ENCODE measurements at places on chromosomes 11 and 22.

GRCh38 chr11:8639655-8640054 lies 42.8 kb downstream of the TRIM66 start:
- no peak for DNase-seq

DNA sequence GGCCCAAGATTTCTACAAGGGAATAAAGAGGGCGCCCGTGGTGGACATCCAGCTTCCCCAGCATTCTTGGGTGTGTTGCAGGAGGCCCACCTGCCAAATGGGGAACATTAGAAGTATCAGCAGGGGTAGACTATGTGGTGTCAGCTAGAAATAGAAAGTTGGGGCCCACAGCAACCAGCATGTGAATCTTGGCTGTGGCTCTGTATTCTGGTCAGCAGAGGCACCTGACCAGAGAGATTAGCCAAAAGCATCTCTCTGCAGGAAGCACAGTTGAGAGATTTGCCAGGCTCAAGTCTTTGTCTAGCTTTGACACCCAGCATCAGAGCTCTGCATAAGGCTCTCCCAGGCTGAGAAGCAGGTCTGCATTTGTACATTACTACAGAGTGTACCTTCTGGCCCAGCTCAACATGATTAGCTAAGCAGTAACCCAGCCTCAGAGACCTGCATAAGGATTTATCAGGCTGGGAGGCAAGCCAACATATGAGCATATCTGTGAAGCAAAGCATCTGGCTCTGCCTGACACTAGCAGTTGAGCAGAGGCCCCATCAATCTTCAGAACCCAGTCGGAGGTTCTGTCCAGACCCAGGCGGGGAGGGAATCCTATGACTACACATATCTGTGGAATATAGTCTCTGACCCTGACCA lies 79.9 kb downstream of the MS4A13 start:
- DNase-seq, result no peak

GRCh38 chr22:19841641-19842392 lies 12.9 kb downstream of the GNB1L start:
- no peak for DNase-seq

GRCh38 chr11:47488674-47489394 lies 39.9 kb upstream of the RAPSN start:
- DNase-seq, result no peak

DNA sequence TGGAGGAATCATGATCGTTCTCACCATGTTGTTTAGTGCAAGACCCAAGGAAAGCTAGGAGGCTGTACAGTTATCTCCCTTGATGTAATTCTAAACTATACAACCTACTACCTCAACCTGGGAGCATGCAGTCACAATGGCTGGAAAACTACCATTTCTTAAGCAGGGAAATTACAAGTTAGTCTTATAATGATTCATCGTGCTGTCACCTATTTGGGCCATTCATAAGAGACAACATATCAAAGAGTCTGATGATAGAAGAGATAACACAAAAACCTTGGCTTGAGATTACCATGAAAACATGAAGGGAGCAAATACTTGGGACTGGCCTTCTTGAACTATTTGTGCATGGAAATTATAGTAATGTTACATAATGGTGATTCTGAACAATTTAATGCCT lies 30.5 kb upstream of the BLID start:
- no peak for DNase-seq

GRCh38 chr11:68749229-68750123 lies 1.8 kb downstream of the TESMIN start:
- DNase-seq, result peak; percentile 20

DNA sequence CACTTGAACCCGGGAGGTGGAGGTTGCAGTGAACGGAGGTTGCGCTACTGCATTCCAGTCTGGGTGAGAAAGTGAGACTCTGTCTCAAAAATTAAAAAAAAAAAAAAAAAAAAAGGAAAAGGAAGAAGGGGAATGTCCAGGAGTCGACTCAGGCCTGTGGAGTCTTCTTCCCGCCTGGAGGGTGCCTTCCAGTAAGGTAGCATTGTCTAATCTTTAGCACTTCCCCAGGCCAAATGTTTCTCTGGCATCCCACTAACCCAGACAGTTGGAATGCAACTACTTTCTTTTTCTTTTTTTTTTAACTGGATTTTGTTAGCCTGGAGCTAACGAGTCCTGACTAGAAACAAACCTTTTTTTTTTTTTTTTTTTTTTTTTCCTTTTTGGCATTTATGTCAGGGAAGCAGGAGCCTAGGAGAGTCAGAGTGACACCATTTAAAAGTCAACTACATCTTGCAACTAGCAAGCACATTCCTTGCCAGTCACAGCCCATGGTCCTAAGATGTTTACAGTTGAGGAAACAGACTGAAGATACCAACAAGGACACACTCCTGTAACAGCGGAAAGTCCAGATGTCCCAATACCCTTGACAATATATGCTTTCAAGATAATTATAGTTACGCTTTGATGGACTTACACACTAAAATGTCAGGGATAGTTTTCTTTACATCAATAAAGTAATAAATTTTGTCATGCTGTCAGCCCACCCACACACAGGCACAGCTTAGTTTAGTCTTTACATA lies 10.6 kb downstream of the PLET1 start:
- no peak for DNase-seq

DNA sequence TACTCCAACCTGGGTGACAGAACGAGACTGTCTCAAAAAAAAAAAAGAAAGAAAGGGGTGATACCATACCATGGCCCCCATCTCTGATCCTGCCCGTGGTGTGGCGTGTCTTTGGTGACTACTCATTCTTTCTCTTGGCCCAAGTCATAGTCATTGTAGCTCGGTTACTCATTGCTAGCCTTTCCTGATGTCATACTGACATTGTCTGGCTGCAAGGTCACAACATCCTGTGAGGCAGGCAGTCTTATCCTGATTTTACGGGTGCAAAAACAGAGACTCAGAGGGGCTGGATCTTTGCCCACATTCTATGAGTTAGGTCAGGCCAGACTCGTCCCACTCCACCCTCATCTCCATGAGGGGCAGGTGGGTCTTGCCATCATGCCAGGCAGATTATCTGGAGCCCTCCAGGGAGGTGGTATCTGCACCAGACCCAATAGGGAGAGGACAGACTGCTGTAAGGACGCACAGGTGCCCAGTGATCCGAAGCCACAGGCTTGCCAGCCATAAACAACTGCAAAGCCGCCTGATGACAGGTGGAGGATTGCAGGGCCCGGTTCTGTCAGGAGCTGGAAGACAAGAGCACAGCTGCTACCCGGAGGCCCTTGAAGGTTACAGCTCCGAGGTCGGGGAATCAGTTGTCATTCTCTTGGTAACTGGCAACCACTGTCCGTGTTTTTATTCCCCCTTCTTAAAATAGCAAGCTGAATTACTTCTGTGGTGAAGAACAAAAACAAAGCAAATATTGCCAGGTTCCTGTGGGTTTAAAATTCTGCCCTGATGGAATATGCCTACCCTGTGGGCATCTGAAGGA lies 13.8 kb downstream of the TOM1 start:
- DNase-seq, result peak; percentile 89

DNA sequence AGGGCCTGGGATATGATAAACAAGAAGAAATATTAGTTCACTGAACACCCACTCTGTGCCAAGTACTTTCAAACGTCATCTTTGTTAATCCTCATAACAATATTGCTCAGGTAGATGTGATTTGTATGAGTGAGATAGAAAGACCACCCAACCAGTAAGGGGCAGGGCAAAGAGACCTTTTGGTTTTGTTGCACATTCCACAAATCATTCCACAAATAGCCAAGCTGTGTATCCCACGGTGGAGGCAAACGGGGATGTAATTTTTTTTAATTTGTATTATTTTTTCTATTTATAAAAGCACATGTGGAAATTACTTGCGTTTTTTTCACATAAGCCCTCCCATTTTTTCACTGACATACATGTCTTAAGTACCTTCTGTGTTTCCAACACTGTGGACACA lies 29.0 kb downstream of the LAYN start:
- no peak for DNase-seq

DNA sequence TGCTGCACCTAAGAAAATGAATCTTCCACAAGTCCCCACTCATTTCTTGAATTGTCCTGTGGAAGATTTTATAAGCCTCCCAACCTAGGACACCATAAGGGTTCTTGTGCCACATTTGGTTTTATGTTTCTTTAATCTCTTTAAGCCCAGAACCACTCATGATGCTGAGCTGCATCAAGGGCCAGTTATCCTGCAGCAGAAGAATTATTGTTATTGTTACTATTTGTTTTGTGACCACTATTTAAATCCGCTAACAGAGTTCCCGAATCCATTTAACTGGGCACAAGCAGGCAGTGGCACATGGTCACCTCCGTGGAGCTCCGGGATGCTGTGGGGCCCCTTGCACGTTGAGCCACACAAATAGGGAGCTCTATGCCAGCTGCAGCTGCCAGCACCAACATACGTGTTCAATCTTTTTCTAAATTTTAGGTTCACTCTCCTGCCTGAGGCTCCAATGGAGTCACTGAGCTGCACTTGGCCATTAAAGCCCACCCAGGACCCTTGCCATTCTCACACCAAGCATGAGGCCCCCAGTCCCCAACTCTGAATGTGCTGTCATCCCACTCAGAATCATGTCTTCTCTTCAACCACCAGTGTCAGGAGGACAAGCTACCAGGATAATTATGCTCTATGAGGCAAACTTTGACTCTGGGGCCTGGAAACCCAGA lies 60.6 kb downstream of the DGCR2 start:
- DNase-seq, result no peak
